Activated T-helper 2 cell treated with anti-CD3 and anti-CD28 coated beads, Interferon-gamma antibody, Interleukin-2, Interleukin-4, amounts not matched to agents 10 μg/mL and 5 μg/mL and 100 μg/mL, durations not matched to agents 14 hours and 24 hours and 36 hours (primary cell): ENCODE measurements at places on chromosomes 5 and 9. TPM values are rescaled to one million over a fixed set of nuclear protein-coding genes. Genes with fewer than 3 reads are reported as not detected.

- DNase-seq = no peak
These were observed 229.3 kb downstream of the GOLPH3 start for GRCh38 chr5:31944684-31945445.

DNA sequence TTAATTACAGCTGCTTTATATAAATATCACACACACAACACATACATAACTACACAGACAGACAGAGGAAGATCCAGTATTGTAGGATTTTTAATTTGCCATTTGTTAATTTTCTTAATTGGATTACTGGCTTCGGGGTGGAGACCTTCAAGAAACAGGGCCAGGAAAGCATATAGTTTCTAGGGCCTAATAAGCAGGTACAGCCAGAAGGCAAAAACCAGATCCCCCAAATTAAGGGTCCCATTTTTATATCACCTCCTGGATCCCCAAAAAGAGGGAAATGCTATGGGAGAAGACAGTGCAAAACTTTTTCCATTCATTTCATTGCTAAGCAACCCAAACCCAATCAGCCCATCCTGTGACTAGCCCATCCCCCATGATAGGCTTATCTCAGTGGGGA is 373.3 kb upstream of the FAM174A start:
- DNase-seq = no peak

GRCh38 chr9:123287639-123288038 is 19.3 kb upstream of the STRBP start:
- no peak for DNase-seq

DNA sequence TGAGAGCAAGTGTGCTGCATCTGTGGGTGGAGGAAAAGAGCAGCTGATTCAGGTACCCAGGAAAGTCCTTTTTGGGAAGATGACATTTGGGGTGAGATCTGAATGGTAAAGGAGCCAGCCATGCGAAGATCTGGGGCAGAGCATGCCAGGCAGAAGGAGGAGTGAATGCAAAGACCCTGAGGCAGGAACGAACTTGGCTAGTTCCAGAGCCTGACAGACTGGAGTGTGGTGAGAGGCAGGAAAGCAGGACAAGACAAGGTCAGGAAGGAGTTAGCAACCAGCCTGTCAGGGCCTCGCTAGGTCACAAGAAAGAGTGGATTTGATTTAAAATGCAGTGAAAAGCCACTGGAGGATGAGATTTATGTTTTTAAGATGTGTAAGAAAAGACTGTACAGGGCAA is 28.2 kb downstream of the RGS7BP start:
- DNase-seq = no peak

DNA sequence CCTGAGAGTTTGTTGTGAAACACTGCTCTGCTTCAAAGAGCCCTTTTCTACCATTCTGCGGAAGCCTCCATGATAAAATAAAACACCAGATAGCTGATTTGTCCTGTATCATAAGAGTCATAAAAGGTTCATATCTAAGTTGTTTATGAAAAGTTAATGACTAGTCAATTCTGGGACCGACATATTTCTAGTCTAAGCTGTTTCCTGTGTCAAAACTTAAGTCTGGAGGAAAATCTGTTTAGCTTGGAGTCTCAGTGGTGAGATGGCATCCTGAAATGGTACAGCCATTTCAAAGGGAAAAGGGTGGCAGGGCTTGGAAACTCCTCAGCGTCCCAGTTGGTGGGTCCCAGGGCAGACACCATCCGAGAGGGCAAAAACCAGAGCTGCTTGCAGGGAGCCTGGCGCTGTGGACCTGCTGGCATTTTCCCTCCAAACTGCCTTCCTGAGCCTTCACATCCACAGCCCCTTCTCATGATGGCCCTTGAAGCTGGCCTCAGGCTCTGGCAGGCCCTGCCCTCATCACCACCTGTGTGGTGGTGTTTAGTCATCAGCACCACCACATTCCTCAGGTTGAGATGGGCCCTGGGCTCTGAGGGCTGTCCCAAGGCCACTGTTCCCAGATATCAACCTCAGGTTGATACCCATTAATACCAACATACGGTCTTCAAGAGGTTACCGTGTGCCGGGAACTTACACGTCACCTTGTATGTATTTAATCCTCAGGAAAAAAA is 184.0 kb downstream of the HSPA4 start:
- DNase-seq = no peak

FBXL17 gene
- 7.0 and 9.3 TPM in 2 replicates for total RNA-seq

GFI1B gene
- not detected in 2 replicates for total RNA-seq

OLFML2A gene
- 0.11 TPM in 1 of 2 replicates, not detected in the other for total RNA-seq

ANKRD33B gene
- 31.1 and 31.5 TPM in 2 replicates for total RNA-seq

TEX48 gene
- 0.41 and 0.68 TPM in 2 replicates for total RNA-seq

DIRAS2 gene
- total RNA-seq = 0.05 TPM in 1 of 2 replicates, not detected in the other
